ENCODE measurements at places on chromosomes 11 and 22. TPM values are rescaled to one million over a fixed set of nuclear protein-coding genes. Genes with fewer than 3 reads are reported as not detected.
A peak's percentile ranks its signal among the peaks of the same experiment; 100 is the strongest.

GRCh38 chr22:33919391-33920196 is 682 bp downstream of the LARGE1 start:
- peak; percentile 19 for DNase-seq

The OR2AT4 gene
- total RNA-seq = not detected

- DNase-seq = no peak
Observed at GRCh38 chr11:102467080-102467708, 14.6 kb upstream of the TMEM123 start.

The CARD16 gene
- 9.5 TPM for total RNA-seq

- no peak for DNase-seq
Observed at GRCh38 chr22:40510631-40511364, 125.7 kb downstream of the MRTFA start.

The MOGAT2 gene
- total RNA-seq = not detected

The MMP11 gene
- 0.47 TPM for total RNA-seq

- no peak for DNase-seq
Observed at GRCh38 chr11:17462940-17463339, 13.7 kb downstream of the ABCC8 start.

DNA sequence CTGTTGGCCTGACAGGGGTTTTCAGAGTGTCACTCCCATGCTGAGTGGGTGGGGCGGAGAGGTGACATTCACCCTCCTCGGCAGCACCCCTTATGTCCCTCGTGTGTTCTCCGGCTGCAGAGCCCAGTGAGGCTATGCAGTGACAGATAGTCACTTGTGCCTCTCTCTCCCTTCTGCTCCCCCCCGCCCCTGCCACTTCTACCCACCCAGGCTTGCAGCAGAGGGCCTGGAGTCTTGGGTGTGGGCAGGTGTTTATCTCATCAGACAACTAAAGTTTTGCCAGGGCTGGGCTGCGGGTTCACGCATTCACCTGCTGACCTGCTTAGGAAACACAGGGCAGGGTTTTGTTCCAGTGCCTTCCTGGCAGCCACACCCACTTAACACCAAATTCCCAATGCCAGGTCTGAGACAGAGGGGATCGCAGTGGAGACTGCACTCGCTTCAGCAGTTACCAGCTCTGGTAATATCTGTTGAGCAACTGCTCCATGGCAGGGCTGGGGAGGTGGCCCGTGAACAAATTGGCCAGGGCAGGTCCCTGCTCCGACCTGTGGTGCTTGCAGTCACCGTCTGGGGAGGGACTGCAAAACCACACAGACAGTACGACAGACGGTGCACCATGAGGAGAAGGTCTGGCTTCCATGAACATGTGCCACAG is 50.5 kb upstream of the ADA2 start:
- DNase-seq = no peak

GRCh38 chr11:86519064-86519911 is 144.6 kb downstream of the CCDC81 start:
- no peak for DNase-seq

DNA sequence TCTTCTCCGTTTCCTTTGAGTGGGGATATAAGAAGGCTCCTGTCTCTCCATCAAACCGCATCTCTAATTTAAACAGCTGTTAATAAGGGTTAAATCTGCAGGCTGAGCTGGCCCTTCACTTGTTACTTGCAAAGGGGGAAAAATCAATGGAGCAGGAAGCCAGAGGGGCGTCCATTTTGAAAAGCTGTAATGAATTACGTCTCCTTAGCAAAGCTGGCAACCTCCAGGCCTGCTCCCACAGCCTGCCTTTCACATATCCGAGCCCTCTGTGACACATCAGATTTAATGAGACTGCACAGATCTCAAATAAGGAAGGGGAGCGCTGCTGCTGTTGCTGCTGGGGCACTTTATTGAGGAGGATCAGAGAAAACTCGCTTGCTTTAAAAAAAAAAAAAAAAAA is 320.8 kb downstream of the BLID start:
- no peak for DNase-seq

DNA sequence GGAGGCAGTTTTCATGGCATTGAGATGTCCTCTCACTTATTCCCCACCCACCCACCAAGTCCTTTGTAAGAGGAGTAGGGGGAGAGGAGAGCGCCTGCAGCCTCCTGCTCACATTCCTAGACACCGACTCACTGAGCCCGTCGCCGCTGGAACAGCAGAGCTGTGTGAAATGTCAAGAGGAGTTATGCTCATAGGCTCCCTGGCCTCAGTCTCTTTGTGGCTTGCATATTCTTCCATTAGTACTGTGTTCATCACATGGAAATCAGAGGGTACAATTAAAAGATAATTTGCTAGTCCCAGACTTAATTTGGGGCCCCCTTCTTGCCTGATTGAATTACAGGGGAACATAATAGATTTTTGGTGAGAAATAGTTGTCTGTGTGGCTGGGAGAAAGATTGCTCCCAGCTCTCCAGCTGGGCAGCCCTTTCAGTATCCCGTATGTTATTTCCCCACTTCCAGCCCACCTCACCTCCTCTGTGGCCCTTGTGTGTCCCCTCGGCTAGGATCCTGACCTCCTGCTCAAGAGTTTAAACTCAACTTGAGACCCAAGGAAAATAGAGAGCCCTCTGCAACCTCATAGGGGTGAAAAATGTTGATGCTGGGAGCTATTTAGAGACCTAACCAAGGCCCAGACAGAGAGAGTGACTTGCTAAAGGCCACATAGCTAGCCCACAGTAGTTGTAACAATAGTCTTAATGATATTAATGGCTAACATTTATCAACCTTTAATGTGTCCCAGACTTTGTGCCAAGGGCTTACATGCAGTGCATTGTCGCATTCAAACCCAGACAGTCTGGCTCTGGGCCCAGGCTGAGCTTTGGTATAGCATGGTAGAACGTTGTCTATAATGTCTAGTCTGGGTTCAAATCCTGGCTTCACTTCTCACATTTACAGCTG is 32.2 kb downstream of the LIMK2 start:
- no peak for DNase-seq

The C11orf86 gene
- not detected for total RNA-seq

The VSIG2 gene
- 0.20 TPM for total RNA-seq

DNA sequence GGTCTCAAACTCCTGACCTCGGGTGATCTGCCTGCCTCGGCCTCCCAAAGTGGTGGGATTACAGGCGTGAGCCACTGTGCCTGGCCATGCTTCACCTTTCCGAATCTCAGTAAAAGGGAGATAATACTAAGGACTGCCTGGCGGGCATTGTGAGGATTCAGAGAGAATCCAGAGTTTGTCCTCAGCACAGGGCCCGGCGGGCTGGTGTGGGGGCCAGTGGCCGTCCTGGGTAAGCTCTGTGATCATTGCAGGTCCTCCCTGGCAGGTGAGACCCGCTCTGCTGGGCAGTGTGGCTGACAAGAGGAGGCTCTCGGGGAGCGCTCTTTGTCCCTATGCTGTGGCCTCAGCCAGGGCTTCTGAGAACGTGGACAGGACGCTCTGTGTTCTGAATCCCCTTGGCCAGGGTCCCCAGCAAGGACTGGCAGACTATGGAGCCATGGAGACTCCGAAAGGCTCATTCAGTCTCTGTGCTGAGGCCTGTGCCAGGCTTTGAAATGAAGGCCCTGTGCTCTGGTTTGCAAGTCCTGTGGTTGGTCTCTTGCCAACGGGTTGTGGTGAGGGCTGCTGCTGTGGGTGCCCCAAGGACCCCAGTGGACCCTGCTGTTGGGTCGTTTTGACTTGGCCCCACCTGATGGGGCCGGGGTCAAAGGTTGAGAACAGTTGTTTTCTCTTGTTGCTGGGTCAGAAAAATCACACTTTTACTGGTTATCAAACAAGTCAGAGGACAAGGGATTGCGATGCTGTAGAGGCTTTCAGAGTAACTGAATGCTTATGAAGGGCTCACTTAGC is 2.1 kb downstream of the TPCN2 start:
- DNase-seq = no peak

DNA sequence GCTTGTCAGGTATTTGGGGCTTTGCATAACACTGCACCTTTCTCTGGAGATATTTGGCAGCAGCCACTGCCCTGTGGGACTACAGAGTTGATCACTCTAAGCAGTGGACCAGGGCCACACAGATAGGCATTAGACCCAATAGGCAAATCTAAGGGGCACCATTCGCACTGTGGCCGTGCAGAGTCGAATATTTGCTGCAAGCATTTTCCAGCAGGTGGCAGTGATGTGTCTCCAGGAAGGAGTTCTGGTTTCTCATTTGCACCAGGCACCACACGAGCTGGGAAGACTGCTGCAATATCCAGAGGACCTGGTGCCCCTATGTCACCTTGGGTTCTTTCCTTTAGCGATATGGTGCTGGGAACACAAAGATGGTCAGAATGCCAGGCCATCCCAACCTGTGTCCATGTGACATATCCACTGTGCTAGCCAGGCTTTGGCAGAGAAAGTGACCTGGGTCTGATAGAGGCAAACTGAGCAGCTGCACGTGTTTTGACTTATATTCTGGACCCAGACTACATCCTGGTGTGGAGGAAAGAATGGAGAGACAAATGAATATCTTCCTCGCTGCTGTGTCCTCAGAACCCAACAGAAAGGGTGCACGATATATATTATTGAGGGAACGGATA is 318.7 kb downstream of the BUD13 start:
- DNase-seq = peak; percentile 46

DNA sequence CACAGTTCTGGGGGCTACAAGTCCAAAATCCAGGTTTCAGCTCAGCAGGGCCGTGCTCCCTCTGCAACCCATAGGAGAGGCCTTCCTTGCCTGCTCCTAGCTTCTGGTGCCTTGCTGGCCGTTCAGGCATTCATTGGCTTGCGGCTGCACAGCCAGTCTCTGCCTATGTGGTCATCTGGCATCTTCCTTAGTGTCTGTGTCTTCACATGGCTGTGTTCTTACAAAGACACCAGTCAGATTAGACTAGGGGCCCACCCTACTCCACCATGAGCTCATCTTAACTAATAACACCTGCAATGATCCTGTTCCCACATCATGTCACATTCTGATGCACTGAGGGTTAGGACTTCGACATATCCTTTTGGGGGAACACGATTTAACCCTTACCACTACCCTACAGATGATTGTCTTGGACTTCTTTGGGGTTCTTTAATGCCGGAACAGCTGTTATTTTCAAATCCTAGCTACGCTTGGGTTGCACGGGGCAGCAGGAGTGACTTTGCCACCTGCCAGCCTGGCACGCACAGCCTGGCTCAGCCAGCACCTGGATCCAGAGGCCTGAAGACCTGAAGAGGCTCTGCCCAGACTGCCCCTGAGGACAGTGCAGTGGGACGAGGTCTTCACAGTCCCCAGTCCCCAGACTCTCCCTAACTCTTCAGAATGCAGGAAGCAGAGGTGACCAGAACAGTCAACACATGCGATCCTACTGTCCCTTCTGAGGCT is 7.7 kb upstream of the NEAT1 start:
- DNase-seq = no peak

GRCh38 chr11:32935462-32936029 is 42.9 kb downstream of the QSER1 start:
- DNase-seq = no peak

DNA sequence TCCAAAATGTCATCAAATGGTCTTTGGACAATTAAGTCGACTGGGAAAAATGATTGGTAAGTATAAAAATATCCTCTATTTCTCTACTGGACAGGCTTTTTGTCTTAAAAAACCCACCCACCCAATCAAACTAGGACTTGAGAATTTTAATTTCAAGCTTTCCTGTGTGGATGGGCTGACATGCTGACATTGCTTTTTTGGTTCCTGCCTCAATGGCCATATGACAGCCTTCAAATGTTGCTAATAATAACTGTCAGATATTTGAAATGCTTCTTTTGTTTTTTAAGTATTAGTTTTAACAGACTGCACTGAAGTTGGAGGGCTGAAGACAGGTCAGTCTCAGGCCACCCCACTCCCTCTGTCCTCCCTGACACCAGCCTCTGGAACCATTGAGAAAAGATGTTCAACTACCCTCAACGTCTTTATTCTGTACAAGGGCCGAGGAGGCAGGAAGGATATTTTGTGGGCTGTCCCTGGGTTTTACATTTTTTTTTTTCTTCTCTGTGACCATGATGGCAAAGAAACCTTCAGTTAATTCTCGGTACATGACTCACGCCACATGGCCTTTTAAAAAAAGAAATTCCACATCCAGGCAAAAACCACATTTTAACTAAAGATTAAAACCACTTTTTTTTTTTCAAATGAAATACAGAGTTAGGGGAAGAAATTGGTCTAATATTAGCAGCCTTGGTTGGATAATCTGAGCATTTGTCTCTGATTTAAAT is 130.4 kb downstream of the SLC1A2 start:
- DNase-seq = no peak

The SHISAL1 gene
- total RNA-seq = not detected

DNA sequence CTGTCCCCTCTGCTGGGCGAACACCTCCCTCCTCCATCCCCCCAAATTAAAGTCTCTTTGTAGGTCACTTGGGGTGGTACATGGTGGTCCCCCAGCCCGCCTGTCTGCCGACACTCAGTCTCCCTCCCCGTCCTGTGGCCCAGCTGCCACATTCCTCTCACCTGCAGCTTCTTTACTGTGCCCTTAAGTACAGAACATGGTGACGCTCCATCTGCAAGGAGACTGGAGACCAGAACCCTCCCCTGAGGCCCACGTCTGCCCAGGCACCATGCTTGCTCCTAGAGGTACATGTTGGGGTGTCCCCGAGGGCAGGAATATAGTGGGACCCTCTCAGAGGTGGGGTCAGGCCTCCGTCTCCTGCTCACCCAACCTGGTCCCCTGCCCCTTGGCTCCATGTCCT is 5.6 kb upstream of the EHD1 start:
- DNase-seq = no peak

The GAL gene
- total RNA-seq = 3.6 TPM

The SLC17A6 gene
- total RNA-seq = not detected

Measured in activated naive CD4-positive, alpha-beta T cell treated with anti-CD3 and anti-CD28 coated beads for 36 hours (primary cell).